ENCODE measurements at places on chromosomes 1 and 21.

- DNase-seq, result no peak
These were observed at the start of gene TBX19 for GRCh38 chr1:168280296-168280927. TBX19 (plus strand) TSS chr1:168280877; CDS start chr1:168281091, 214 bp downstream.

GRCh38 chr1:150561254-150561973, 12.2 kb downstream of the ADAMTSL4 start:
- DNase-seq, result no peak

DNA sequence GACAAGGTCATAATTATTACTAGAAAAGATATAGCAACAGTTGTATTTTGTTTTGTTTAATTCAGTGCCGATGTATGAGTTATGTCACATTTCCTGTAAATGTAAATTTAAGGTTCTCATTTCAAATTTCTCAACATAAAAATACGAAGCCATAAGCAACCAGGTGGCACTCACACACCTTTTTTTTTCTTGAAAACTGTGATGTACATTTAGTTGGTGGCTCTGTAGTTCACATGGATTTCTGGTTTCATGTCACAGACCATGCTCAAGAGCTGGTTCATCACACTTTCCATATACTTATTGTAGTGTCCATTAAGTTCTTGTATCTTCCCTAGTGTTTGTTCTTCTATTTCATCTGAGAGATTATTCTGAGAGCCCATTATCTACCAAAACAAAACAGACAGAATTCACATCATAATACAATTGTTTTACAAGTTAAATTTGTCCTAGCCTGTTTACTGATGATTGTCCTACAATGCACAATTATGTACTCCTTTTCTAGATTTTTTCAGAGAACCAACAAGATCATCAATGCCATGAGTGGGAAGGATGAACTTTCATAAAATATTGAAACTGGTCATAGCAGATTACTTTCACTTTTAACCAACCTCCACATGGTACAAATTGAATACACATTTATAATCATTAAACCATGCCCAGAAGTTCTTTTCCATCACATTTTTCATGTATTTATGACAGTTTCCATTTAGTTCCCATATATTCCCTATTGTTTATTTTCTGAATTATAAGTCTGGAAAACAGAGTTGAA, 17.1 kb downstream of the ATP6V1G3 start:
- DNase-seq, result no peak

GRCh38 chr1:115090540-115090939, 1.2 kb upstream of the TSPAN2 start:
- no peak for DNase-seq

GRCh38 chr1:55974714-55975441, 604.5 kb downstream of the PLPP3 start:
- no peak for DNase-seq

- no peak for DNase-seq
These were observed 10.1 kb upstream of the C1orf174 start for GRCh38 chr1:3910049-3910731.

DNA sequence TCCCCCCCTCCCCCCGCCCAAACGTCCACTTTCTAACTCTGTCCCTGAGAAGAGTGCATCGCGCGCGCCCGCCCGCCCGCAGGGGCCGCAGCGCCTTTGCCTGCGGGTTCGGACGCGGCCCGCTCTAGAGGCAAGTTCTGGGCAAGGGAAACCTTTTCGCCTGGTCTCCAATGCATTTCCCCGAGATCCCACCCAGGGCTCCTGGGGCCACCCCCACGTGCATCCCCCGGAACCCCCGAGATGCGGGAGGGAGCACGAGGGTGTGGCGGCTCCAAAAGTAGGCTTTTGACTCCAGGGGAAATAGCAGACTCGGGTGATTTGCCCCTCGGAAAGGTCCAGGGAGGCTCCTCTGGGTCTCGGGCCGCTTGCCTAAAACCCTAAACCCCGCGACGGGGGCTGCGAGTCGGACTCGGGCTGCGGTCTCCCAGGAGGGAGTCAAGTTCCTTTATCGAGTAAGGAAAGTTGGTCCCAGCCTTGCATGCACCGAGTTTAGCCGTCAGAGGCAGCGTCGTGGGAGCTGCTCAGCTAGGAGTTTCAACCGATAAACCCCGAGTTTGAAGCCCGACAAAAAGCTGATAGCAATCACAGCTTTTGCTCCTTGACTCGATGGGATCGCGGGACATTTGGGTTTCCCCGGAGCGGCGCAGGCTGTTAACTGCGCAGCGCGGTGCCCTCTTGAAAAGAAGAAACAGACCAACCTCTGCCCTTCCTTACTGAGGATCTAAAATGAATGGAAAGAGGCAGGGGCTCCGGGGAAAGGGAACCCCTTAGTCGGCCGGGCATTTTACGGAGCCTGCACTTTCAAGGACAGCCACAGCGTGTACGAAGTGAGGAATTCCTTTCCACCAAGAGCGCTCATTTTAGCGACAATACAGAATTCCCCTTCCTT, 158.1 kb downstream of the RUNX1 start:
- no peak for DNase-seq

- no peak for DNase-seq
These were observed 101.8 kb downstream of the APP start for GRCh38 chr21:26068776-26069175.

DNA sequence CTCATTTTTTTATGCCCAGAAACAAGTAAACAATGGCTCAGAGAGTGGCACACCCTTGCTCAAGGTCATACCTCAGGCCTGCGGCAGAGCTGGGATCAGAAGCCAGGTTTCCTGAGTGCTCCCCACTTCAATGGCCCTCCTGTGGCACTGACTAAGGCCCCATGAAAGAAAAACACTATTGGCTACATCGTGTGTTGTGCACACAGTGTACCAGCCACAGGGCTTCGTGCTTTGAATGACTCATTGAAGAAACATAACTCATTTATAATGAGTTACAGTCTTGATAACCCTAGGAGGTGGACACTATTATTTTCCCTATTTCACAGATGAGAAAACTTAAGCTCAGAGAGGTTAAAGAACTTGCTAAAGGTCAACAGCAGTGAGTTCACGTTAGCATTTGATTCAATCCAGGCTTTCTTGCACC, 91.2 kb downstream of the TRABD2B start:
- no peak for DNase-seq

DNA sequence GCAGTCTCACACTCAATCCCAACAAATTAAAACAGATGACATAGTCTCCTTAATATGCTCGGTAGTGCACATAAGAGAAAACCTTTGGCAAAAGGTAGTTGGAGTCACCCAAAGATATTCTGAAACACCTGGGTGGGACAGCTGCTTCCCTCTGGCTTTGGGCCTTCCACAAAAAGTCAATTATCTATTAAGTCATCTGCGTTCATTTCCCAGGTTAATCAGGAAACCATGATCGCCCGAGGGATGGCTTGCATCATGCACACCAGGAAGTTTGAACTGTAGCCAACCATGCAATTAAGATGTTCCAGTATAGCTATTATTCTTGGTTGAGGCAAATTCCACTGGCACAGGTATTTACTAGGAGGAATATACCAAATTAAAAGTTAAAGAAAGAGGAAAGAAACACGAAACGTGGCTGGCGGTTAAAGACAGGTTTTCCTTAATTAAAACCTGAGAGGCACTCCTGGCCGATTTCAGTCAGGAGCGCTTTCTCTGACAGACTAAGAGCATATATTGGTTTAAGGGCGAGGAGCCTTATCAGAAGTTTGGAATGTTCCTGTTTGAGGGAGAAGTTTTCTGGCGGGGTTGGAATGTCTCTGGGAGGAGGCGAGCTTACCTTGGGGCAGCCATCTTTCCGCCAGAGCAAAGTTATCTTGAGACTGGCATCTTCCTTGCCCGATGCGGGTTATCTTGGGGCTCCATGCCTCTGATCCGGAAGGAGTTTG, 19.9 kb downstream of the CLDN17 start:
- no peak for DNase-seq

- no peak for DNase-seq
These were observed 37.0 kb upstream of the TENT5B start for GRCh38 chr1:27049607-27050006.

DNA sequence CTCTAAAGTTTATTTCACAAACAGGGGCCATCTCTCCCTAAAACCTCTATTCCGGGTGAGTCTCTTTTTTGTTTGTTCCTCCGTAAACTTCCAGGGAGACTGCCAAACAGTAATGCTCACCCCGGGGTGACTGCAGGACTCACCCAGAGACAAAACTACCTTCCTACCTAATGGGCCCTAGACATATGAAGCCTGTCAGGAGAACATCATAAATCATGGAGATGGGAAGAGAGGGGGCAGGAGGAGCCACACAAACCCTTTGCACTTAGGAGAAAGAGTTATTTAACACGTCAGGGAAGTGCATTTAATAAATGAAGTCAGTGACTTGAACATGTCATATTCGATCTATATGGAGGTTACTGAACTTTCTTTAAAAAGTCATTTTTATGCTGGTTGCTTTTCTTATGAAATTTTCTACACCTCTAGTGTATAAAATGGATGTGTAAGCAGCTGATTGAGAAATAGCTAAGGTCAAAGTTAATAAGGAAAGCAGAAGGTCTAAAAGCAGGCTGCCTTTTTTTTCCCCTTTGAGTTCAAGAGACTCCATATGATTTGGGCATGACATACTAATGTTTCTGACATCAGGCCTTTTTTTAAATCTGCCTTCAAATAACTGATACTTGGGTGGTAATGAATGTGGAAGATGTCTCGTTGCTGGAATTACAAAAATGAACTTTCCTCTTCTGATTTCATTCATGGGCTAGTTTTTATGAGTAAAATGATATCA, 286.9 kb upstream of the USP25 start:
- no peak for DNase-seq

GRCh38 chr21:30990514-30991262, 47.6 kb downstream of the KRTAP19-8 start:
- DNase-seq, result no peak

GRCh38 chr1:59394706-59395425, 98.0 kb downstream of the FGGY start:
- no peak for DNase-seq

DNA sequence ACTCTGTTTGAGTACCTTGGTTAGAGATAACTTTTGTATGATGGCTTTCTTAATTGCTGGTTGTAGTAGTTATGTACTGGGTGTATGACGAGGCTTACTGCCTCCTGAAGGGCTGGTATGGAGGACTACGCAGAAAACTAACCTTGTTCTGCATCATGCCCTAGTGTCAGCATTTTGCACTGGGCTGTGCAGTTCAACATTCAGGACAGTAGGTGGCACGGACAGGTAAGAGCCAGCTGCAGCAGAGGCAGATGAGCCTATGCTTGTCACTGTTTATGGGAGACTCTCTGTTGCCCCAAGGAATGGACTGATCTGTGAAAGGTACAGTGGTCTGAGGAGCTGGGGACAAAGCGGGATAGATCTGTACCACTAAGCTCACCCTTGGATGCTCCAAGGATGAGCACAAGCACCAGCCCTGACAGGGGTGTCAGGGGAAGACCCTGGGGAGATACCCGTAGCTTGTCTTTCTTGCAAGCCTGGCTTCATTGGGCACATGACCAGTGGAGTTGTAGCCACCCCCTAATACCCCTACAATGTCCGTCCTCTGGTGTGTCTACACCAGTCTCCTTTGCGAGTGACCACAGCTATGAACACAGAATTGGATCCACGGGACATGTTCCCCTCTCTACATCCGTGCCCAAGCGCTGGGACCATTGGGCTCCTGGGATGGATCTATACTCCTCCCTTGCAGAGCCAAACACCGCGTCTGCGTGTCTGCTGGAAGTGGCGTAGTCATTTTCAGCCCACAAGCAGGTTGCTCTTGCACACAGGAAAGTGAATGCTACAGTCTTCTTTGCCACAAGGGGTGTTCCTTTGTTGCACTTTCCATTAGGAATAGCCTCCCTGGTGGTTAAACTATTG, 51.1 kb upstream of the CFHR3 start:
- DNase-seq, result no peak

DNA sequence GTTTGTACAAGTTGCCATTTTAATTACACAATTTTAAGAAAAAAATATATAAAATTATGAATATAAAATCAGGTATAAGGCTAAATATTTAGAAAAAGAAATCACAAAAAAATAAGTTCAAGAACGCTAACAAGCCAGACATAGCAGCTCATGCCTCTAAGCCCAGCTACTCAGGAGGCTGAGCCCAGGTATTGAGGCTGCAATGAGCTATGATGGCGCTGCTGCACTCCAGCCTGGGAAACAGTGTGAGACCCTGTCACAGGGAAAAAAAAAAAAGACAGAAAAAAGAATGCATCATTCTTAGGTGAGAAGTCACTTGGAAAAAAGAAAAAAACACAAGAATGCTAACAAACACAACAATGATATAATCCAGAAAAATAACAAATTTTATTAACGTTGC, 112.3 kb upstream of the PRDX6 start:
- no peak for DNase-seq

DNA sequence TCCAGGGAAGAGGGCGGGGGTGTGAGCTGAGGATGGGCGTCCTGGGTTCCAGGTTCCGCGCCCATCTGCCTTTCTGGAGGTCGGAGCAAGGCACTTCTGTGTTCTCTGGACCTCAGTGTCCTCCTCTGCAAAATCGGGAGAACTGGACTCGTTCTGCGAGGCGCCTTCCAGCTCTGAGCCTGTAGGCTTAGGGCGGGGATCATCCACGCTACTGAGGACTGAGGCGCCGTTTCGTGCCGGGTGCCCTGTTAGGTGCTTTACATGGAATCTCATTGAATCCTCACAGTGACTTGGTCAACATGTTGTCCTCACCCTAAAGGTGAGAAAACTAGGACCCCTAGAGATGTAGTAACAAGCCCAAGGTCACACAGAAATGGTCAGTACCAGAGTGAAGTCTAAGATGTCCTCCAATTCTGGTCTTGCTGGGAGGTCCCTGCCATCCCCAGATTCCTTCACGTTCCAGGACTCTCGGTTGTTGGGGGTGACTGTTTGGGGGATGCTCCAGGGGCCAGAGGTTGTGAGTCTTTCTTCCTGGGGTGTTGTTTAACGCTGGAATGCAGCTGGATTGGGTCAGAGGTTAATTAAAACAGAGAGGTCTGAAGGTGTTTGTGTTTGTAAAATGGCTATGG, 677 bp downstream of the PRKAA2 start:
- no peak for DNase-seq

DNA sequence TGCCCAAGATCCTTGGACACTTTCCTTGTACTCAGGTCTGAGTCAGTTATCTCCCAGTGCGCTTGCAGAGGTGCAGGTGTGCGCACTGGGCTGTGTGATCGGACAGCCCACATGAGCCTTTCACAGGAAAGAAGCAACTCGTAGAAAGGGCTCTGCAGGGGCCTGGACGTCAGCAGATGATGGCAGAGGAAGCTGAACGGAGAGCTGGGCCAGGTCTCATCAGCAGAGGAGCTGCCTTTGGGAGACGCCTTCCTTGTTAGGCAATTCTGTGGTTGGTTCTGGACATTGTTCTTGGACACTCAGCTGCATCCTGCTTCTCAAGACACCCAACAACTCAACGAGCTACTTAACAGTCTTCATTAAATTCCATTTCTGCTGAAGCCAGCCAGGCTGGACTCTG, 7.5 kb upstream of the PROK1 start:
- DNase-seq, result no peak

DNA sequence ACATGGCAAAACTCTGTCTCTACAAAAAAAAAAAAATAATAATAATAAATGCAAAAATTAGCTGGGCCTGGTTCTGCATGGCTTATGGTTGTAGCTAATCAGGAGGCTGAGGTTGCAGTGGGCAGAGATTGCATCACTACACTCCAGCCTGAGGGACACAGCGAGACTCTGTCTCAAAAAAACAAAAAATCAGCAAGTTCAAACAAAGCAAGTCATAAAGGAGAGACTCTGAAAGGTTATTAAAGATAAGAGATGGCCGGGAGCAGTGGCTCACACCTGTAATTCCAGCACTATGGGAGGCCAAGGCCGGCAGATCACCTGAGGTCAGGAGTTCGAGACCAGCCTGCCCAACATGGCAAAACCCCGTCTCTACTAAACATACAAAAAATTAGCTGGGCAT, 28.8 kb downstream of the COP1 start:
- no peak for DNase-seq

All from stimulated activated CD8-positive, alpha-beta memory T cell treated with anti-CD3 and anti-CD28 coated beads, Interleukin-4, amount 100 ng/mL, for 4 hours (primary cell).